ENCODE measurements at places on chromosomes 12 and 14.

DNA sequence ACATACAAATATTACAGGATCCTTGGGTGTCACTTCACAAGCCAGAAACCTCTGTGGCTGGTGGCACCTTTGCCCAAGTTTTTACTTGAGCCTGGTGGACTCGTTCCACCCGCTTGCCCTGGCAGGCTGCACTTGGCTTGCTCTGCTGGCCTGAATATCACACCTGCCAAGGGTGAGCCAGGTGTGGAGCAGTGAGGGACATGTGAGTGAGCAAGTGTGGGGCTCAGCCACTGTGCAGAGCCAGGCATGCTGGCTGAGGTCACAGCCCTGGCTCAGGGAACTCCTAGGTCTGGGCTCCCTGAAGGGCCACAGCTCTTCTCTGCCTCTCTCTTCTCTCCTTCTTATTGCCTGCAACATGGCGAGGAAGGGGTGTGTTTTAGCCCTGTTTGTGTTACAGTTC is 82.0 kb downstream of the SLC16A7 start:
- DNase-seq: no peak

GRCh38 chr12:93302331-93303229 is 75.1 kb upstream of the NUDT4 start:
- DNase-seq: no peak

- no peak for DNase-seq
These were observed 207.2 kb upstream of the TMTC1 start for GRCh38 chr12:29990971-29991370.

- DNase-seq: no peak
These were observed 17.4 kb downstream of the ZFYVE21 start for GRCh38 chr14:103732868-103733620.

DNA sequence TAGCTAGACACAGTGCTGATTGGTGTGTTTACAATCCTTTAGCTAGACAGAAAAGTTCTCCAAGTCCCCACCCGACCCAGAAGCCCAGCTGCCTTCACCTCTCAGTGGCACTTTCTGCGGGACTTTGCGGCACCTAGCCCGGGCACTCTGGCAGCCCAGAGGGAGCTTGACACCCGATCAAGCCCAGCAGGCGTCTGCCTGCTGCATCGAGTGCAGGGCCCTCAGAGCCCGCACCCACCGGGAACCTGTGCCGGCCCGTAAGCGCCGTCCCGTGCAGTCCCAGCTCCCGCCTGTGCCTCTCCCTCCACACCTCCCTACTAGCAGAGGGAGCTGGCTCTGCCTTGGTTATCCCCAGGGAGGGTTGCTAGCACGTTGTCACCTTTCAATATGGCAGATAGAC is 631.0 kb upstream of the STXBP6 start:
- no peak for DNase-seq

GRCh38 chr12:64678248-64678647 is 68.0 kb downstream of the RASSF3 start:
- DNase-seq: no peak

GRCh38 chr14:96039633-96040311 is 610 bp downstream of the C14orf132 start:
- no peak for DNase-seq

GRCh38 chr14:53865711-53866110 is 90.9 kb downstream of the BMP4 start:
- no peak for DNase-seq

GRCh38 chr12:58452546-58452945 is 467.8 kb downstream of the LRIG3 start:
- DNase-seq: no peak

GRCh38 chr12:25495331-25496097 is 57.6 kb downstream of the LMNTD1 start:
- DNase-seq: no peak

DNA sequence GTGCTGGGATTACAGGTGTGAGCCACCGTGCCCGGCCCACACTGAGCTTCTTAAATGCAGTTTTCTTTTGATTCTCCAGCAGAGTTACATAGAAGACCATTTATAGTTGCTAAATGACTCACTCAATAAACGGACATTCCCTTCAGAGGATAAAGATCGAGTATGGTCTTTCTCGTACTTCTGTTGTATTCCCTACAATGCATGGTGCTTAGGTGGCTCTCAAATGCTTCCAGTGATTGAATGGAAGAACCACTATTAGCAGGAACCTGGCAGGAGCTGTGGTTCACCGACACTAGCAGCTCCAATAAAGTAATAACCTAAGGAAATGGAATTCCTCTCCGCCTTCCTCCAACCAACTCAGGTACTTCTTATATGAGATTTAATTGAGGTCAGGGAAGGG is 3.9 kb upstream of the GPRC5A start:
- no peak for DNase-seq

- no peak for DNase-seq
These were observed 685 bp upstream of the CDH24 start for GRCh38 chr14:23057757-23058653.

GRCh38 chr12:116528065-116528464 is 31.1 kb upstream of the MAP1LC3B2 start:
- no peak for DNase-seq

- no peak for DNase-seq
These were observed 51.8 kb downstream of the FBXL14 start for GRCh38 chr12:1542599-1542998.

DNA sequence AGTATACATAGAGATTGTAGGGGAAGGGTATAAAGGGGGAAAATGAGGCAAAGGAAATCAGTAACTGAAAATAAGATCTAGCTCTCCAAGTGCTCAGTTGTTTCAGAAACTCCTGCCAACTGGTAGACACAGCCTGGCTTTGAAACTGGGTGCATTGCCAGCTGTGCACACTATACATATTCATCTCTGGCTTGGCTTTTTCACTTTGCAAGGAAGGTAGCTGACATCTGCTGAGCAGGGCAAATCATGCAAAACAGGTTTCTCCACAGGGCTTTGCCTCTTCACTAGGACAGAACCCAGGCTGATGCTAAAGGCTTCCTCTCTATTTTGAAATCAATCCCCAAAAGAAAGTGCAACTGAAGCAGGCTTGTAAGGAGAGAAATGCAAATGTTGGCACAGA is 101.5 kb downstream of the HELB start:
- no peak for DNase-seq

DNA sequence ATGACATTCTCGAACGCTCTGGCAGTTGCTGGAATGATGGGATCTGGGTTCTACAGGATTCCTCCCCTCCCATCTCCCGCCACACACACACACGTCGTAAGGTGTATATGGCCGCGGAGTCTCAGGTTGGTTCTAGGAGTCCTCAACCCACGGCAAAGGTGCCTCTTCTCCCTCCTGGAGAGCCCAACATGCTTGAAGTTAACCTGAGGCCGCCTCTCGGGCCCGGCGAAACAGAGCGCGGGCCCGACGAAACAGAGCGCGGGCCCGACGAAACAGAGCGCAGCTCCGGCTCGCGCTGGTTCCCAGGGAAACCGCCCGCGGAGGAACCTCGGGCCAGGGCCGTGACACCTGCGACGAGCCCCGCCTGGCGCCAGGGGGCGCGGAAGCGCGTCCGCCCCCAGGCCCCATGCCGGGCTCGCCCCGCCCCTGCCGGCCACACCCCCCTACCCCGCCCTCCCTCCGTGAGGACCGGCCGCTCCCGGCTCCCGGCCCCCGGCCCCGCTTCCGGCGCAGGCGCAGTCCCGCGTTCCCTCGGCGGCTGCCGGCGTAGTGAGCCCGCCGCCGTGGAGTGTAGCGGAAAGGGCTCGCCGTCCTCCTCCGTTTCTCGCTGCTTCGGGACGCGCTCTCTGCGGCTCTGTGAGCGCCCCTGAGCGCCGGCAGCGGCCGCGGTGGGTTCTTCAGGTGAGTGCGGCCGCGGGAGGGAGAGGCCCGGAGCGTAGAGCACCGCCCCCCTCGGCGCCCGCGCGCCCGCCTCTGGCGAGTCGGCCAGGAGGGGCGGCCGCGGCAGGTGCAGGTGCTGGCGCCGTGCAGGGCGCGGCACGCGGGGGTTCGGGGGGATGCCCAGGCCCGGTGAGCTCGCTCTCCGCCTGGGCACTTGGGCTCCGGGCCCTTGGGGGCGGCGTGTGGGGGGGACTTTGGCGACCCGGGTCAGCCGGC is at the start of gene RAB3IP:
RAB3IP (plus strand) TSS at position 510 of the 936 bp plus-strand sequence. CDS start 16,549 bp downstream, outside the sequence.
- no peak for DNase-seq

- no peak for DNase-seq
These were observed 965.5 kb downstream of the TMEM121 start for GRCh38 chr14:106491851-106492250.

DNA sequence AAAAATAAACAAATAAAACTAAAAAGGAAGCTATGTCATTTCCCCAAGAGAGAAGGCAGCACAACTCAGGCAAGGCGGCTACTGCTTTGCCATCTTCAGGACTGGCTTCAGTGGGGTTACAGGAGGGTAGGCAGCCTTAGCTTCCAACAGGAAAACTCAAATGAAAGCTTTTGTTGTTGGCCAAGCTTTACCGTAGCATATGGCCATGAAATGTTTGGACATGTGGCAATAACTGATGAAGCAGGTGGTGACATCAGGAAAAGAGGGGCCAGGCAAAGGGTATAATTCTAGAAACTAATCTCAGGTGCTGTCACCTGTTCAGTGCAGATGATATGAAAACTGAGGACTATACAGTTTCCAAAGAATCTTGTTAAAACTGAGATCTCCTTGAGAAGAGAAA is 22.8 kb upstream of the NPFF start:
- no peak for DNase-seq

DNA sequence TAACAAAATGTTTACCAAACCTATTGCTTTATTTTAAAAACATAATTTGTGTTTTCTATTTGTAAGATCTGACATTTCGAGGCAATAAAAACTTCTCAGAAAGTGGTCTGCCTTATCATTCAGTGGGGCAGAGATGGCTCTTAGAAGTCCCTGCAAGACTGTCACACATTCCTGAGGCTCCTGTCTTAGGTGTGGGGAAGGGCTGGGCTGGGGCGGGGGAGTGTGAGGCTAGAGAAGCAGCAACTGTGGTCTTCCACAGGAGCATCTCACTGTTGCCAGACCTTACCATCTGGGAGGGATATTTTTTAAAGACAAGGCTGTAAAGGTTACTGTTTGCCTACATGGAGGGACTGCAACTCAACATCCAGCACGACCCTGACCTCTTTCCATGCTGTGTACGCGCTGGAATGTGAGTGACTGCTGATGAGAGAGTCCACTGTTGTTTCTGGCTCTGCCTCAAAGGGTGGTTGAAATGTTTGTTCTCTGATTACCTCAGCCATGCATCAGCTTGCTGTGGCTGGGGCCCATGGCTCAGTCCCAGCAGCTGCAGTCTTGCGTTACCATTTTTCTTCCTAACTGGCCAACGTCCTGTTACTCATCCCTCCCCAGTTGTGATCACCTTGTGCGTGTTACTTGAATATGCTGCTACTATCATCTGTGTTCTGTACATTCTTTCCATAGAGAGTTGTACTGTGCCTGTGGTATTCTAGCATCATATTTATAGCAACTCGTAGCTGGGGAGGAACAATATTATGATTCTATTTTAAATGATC is 12.4 kb downstream of the ERG28 start:
- DNase-seq: no peak

- DNase-seq: no peak
These were observed 2.7 kb downstream of the ARID2 start for GRCh38 chr12:45732250-45732649.

DNA sequence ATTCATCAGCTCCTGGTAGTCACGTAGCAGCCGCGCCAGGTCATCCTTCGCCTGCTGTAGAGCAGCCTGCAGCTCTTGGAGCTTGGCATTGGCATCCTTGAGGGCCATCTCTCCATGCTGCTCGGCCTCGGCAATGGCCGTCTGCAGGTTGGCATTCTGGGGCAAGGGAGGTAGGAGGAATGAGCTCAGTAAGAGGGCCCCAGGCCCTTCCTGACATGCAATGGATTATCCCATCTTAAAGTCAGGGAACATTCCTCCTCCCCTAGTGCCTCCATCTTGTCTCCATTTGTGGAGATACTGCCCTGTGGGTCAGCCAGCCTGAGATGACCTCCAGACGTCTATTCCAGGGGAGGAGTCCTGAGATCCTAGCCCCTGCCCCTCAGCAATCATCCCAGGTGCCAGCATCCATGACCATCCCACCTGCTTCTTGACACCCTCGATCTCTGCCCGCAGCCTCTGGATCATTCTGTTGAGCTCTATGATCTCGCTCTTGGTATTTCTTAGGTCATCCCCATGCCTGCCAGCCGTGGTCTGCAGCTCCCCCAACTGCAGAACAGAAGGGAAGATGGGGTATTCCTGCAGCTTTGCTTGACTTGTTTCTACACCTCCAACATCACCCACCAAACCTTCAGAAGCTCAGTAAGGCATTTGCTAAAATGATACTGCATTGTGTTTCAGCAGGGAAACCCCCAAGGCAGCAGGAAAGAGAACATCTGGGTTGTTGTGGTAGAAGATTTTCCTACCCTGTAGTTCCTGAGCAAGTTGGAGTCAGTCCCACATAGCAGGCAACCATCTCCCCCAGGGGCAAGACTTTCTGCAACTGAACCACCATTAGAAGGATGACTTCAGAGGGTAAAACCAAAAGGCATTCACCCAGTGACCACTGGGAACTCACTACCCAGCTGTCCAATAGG is 4.4 kb downstream of the KRT3 start:
- no peak for DNase-seq

DNA sequence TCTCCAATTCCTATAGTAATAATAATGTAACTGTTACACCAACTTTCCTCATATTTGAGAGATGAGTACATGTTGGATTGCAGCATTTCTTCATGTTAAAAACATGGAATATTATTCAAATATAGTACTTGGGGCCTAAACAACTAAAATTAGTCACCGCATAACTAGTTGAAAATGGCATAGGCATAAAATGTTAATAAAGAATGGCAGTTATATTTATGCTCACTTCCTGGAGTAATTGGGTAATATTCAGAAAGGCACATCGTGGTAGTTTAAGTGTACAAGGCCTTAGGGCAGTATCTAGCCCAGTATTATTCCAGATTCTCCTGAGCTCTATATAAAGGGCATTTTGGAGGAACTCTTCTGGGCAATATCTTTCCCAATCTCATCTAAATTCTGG is 46.0 kb downstream of the ERGIC2 start:
- peak; percentile 34 for DNase-seq

- no peak for DNase-seq
These were observed 48.4 kb downstream of the ANAPC7 start for GRCh38 chr12:110355073-110355472.

GRCh38 chr12:109757671-109758265 is 44.1 kb downstream of the FAM222A start:
- no peak for DNase-seq

- DNase-seq: no peak
These were observed 16.5 kb downstream of the EID3 start for GRCh38 chr12:104319918-104320626.

DNA sequence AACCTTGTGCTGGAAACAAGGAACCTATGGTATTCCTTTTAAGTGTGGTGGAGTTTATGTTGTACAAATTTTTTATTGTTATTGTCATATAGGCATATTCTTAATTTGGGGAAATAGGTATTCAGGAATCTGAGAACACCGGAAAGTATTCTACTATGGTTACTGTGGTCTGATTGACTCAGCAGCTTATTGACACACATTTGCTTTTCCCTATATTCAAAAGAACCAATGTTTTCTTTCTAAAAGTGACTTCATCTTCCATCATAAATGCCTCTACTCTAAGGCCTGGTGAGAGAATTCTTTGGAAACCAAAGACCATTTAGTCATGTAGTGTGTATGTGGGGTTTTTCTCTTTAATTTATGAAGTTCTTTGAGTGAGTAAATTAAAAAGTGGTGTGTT is 474.8 kb downstream of the TMTC2 start:
- no peak for DNase-seq

- no peak for DNase-seq
These were observed 25.4 kb upstream of the COL2A1 start for GRCh38 chr12:48029491-48030172.

- no peak for DNase-seq
These were observed 233.0 kb downstream of the RGS6 start for GRCh38 chr14:72165229-72165698.

GRCh38 chr14:32622742-32623141 is 293.6 kb downstream of the AKAP6 start:
- DNase-seq: no peak

Data from SK-N-MC (cell line).